ENCODE measurements at places on chromosomes 16 and 17.

- no peak for DNase-seq
Measured at GRCh38 chr16:64391063-64391600, 730.7 kb downstream of the CDH11 start.

DNA sequence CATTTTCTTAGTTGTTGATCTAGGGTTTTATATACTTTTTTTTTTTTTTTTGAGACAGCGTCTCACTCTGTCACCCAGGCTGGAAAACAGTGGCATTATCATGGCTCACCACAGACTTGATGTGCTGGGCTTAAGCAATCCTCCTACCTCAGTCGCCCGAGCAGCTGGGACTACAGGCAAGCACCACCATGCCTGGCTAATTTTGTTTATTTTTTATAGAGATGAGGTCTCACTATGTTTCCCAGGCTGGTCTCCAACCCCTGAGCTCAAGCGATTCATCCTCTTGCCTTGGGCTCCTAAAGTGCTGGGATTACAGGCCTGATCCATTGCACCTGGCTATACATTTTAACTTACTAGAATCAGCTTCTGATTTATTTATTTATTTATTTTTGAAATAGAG lies 34.2 kb upstream of the ATP2A3 start:
- DNase-seq: no peak

DNA sequence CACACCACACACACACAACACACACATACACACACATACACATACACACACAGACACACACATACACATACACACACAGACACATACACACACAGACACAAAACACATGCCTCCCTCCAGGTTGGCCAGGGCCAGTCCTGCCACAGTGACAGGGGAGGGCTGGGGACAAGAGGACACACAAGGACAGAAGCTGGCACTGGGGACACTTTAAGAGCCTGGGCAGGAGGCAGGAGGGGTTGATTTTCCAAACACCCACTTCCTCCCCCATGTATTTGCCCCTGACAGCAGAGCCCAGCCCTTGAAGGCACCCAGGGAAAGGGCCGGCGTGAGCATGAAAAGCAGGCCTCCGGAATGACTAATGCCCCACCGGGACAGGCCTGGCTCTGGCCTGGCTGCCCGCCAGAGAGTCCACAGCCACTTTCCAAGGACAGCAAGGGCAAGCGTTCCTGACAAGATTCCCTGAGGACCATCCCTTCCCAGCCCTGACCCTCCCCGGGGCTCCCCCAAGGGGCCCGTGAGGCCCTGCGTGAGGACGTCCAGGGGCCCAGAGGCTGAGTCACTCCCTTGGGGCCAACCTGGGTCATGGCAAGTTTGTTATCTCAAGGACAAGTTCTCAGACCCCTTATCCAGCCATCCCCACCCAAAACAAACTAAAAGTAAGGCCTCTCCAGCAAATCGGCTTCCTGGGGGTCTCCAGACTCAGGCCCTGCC lies 235.6 kb downstream of the ZNF423 start:
- peak; percentile 67 for DNase-seq

GRCh38 chr16:31214708-31215286 lies 878 bp downstream of the TRIM72 start:
- no peak for DNase-seq

GRCh38 chr16:25172831-25173230 lies 43.9 kb upstream of the AQP8 start:
- DNase-seq: no peak

DNA sequence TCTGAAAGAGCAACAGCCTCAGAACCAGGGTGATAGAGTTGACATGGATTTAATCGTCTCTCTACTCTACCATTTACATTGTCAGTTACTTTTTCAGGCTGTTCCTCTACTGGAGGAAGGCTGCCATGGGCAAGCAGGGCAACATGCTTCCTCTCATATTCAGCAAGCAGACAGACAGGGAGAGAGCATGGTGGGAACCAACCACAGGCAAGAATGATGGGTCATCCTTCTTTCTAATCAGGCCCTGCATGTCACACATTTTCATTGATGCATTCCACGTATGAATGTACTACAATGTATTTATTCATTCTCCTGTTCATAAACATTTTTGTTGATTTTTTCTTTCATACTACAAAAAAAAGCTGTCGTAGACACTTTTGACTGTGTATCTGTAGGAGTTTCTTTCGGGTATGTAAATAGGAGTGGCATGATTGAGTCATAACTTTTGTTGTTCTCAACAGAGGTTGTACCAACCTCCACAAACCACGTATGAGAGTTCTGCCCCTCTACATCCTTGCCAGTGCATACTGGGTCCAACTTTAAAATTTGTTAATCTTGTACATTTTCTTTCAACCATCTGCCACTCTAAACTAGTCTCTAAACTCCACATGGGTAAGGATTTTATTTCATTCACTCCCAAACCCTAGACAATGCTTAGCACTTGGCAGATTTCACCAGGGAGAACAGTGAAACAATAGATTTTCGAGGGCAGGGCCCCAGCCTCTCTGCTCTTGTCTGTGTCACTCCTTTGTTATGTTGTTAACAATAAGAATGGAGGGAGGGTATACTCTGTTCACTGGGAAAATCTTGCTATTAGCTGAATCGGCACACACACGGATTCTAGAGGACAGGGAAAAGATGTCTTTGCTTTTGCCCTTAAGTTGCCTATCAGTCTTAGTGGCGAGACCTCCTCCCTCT lies 58.7 kb downstream of the CMC2 start:
- no peak for DNase-seq

GRCh38 chr17:49703557-49704277 lies 4.0 kb downstream of the SLC35B1 start:
- no peak for DNase-seq

DNA sequence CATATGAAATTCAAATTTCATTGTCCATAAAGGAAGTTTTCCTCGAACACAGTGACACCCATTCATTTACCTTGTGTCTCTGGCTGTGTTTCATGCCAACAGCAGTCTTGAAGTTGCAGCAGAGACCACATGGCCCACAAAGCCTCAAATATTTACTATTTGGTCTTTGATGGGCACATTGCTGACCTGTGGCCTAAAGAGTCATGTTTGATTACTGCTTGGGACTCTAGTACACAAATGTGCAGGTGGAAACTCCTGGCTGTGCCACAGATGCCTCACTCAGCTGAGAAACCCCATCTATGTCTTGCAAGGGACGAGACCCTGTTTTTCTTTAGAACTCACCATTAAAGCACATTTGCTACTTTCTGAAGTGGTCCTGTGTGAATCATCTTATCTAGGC lies 76.7 kb downstream of the SLC6A2 start:
- no peak for DNase-seq

DNA sequence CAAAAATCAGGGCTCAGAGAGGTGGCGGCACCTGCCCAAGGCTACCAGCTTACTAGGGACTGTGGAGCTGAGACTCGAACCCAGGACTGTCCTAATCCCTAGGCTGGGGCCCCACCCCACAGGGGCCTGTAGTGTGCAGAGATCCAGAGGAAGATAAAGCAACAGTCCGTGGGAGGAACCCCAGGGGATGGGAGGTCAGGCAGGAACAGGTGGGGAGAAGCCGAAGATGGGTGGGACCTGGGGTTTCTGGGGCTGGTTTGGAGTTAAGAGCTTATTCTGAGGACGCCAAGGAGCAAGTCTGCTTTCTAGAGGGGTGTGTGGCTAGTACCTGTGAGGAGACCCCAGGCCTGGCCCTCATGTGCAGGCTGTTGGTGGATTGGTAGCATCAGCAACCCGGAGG lies 14.9 kb downstream of the C16orf74 start:
- DNase-seq: no peak

GRCh38 chr16:7101054-7101453 lies 231.6 kb upstream of the RBFOX1 start:
- DNase-seq: no peak

- no peak for DNase-seq
Measured at GRCh38 chr17:72122765-72123529, 2.1 kb downstream of the SOX9 start.

- DNase-seq: no peak
Measured at GRCh38 chr16:47990676-47991075, 165.1 kb downstream of the ABCC12 start.

DNA sequence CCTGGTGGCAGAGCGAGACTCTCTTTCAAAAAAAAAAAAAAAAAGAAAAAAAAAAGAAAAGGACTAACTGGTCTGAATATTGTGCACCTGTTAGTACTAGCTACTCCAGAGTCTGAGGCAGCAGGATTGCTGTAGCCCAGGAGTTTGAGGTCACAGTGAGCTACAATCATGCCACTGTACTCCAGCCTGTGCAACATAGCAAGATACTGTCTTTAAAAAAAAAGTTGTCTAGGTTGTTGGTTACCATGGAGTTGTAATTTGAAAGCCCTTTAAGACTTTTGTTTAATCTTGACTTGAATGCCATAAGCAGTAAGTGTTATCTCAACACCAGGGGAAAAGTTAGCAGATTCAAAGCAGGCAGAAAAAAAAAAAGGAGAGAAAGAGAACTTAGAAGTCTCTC lies 10.9 kb upstream of the C16orf54 start:
- DNase-seq: no peak

DNA sequence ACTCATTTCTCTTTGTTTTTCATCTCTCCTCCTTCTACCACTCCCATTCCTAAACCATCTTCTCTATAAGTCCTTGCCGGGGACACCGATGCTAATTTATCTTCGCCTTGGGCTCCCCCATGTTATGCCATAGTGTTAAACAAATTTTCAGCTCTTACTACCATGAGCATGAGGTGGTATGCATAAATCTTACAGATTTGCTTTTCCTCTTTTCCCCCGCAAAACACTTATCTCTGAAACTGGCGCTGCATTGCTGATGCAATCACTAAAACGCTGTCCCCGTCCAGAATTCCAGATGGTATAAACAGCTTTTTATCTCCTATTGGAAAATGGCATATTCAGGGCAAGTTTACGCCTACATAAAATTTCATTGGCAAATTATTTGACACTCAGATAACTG lies 673.6 kb upstream of the CDH8 start:
- DNase-seq: no peak

Data from type B pancreatic cell (in vitro differentiated cells).